Activated CD4-positive, alpha-beta T cell treated with anti-CD3 and anti-CD28 coated beads for 36 hours (primary cell): ENCODE measurements at places on chromosomes 1 and 21. TPM values are rescaled to one million over a fixed set of nuclear protein-coding genes. Genes with fewer than 3 reads are reported as not detected.

GRCh38 chr1:214447557-214447871 is 103.9 kb downstream of the PTPN14 start:
- peaks cover 49% of the 10 kb centered on the region for H3K4me1 ChIP-seq
- no peak for DNase-seq
- H3K27me3 ChIP-seq, result peaks cover 2% of the 10 kb centered on the region
- no peak overlapping the region for H3K4me3 ChIP-seq
- H3K27ac ChIP-seq, result peak overlapping the region; percentile 56

DNA sequence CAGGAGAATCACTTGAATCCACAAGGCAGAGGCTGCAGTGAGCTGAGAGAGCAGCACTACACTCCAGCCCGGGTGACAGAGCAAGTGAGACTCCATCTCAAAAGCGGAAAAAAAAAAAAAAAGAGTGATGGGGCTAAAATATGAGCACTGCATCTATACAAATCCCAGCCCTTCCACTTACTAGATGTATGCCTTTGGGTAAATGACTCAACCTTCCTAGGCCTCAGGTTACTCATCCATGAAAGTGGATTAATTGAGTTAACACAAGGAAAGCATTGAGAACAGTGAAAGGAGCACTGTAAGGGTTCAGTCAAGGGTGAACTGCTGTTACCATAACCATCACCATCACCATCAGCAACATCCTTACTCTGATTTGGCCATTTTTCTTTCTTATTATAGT is 226.4 kb upstream of the C8B start:
- H3K27me3 ChIP-seq, result peaks cover 6% of the 10 kb centered on the region
- H3K4me1 ChIP-seq, result no peaks in the 10 kb centered on the region
- no peak for DNase-seq
- H3K36me3 ChIP-seq, result no peaks in the 10 kb centered on the region

MYOM3 gene
- not detected for total RNA-seq

NENF gene
- total RNA-seq, result 34.1 TPM

DNA sequence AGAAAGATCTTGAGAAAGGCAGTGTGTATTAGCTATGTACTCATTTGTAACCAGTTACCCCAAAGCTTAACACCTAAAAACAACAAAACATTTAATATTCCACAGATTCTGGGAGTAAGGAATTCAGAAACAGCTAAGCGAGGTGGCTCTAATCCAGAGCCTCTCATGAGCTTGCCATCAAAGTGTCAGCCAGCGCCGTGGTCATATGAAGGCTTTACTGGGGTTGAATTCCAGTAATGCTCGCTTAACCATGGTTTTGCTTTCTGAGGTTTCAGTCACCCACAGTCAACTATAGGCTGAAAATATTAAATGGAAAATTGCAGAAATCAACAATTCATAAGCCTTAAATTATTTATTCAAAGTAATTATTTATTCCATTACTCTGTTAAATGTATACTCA is 101.8 kb downstream of the CLIC6 start:
- H3K4me1 ChIP-seq, result no peaks in the 10 kb centered on the region
- DNase-seq, result no peak
- H3K36me3 ChIP-seq, result no peaks in the 10 kb centered on the region
- H3K27me3 ChIP-seq, result peaks cover 6% of the 10 kb centered on the region
- no peak overlapping the region for H3K27ac ChIP-seq

GRCh38 chr21:35511696-35512162 is 462.6 kb upstream of the RUNX1 start:
- peak overlapping the region; percentile 64 for H3K27ac ChIP-seq
- H3K4me3 ChIP-seq, result no peak overlapping the region
- H3K36me3 ChIP-seq, result no peaks in the 10 kb centered on the region

DNA sequence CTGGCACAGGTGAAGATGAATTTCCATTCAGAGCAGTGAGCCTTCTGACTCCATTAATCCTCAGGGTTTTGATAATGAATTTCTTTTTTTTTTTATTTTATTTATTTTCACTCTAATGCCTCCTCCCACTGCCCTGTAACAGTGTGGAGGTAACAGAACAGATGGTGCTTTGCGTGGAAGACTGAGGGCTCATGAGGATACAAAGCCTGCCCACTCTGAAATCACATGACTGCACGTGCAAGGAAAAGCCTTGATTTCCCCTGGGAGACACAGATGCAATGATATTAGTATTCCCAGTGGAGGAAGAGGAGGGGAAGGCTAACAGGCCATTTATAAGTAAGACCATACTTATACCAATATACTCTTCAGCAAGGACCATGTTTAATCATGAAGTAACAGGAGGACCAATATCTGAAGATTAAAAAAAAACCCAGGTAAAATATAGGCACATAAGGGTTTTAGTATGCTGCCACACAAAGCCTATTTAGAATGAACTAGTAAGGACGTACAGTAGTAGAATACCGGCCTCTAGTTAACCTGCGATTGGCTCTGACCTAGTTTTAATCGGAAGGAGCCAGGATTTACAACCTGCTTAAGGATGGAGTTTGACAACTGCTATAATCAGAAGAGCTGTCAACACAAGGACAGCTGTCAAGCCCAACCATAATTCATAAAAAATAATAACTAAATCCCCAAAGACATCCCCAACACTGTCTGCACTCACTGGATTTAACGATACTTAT is 69.6 kb downstream of the LHX4 start:
- H3K27ac ChIP-seq, result no peak overlapping the region
- H3K4me1 ChIP-seq, result peaks cover 15% of the 10 kb centered on the region
- no peak overlapping the region for H3K4me3 ChIP-seq
- H3K27me3 ChIP-seq, result no peaks in the 10 kb centered on the region
- H3K36me3 ChIP-seq, result peaks cover 19% of the 10 kb centered on the region
- no peak for DNase-seq

DNA sequence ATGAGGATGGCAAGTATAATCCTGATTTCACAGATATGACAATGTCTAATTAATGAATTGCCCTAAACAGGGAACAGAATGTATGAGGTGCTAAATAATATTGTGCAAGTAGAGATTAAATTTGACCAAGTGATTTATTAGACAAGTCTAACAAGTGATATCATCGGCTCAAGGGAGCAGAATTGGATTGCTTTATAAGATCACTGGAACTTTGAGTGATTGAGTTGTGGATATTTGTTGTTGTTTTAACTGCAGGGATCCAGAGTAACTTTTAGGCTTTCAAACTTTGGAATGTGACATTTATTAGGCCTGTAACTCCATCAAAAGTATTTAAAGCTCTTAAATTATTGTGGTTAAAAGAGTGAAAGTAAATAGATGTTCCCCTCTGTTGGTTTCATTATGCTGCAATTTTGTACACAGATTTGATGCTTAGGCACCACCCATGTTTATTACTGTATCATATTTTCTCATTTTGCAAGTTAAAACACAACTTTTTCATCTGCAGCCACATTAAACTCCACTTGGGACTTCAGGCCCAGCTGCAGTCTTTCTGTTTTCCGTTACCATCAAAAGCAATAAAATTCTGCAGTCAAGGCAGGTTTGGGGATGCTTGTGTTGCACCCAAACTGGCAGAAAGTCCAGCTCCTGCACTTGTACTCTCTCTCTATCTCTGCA is 206.6 kb downstream of the HLX start:
- no peak for DNase-seq
- H3K4me3 ChIP-seq, result no peak overlapping the region
- no peaks in the 10 kb centered on the region for H3K4me1 ChIP-seq
- H3K36me3 ChIP-seq, result no peaks in the 10 kb centered on the region

MYCL gene
- total RNA-seq, result 0.16 TPM

- H3K27me3 ChIP-seq, result peaks cover 63% of the 10 kb centered on the region
- H3K27ac ChIP-seq, result no peak overlapping the region
- no peaks in the 10 kb centered on the region for H3K36me3 ChIP-seq
- H3K4me3 ChIP-seq, result peak overlapping the region; percentile 55
- peaks cover 7% of the 10 kb centered on the region for H3K4me1 ChIP-seq
Observed at GRCh38 chr1:230425252-230426091, 660 bp downstream of the PGBD5 start.

DNA sequence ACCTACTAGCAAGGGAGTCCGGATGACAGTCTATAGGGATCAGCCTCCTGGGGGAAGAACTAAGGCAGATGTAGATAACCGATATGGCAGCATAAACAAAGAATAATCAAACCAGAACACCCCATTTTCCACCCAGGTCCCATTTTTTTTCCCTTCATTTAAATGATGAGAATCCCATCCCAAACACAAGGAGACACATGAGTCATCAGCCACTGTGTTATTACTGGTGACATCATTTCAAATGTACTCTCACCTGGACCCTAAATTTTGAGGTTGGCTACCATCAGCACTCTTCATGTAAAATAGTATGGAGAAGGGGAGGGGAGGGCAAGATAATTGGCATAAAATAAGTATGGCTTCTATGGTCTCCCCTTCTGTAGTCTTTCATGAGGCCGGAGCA is 108.9 kb upstream of the GUCA2B start:
- DNase-seq, result no peak
- H3K27me3 ChIP-seq, result peaks cover 18% of the 10 kb centered on the region
- no peak overlapping the region for H3K4me3 ChIP-seq

DNA sequence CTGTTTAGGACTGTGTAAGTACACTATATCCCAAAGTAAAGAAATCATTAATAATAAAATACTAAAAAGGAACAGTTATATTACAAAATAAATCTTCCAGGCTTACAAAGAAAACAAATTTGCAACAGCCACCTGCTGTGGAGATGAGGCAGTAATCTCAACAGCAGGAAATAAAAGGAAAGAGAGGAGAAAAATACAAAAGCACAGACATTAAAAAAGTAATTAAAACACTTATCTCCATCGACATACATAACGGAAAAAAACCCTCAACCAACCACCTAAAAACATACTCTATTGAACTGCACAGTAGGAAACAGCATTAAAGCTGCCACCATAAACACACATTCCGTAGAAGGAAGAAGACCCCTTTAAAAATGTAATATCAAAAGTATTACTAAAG is 317.6 kb downstream of the DPYD start:
- no peak for DNase-seq
- no peaks in the 10 kb centered on the region for H3K27me3 ChIP-seq
- H3K4me1 ChIP-seq, result peaks cover 3% of the 10 kb centered on the region
- H3K27ac ChIP-seq, result no peak overlapping the region
- no peaks in the 10 kb centered on the region for H3K36me3 ChIP-seq

ATP1A4 gene
- not detected for total RNA-seq

GRCh38 chr1:101282314-101283038 is 45.7 kb downstream of the S1PR1 start:
- H3K27me3 ChIP-seq, result no peaks in the 10 kb centered on the region
- H3K4me3 ChIP-seq, result no peak overlapping the region
- H3K27ac ChIP-seq, result peak overlapping the region; percentile 95
- H3K4me1 ChIP-seq, result peaks cover 93% of the 10 kb centered on the region

FBXO42 gene
- total RNA-seq, result 14.3 TPM

DNA sequence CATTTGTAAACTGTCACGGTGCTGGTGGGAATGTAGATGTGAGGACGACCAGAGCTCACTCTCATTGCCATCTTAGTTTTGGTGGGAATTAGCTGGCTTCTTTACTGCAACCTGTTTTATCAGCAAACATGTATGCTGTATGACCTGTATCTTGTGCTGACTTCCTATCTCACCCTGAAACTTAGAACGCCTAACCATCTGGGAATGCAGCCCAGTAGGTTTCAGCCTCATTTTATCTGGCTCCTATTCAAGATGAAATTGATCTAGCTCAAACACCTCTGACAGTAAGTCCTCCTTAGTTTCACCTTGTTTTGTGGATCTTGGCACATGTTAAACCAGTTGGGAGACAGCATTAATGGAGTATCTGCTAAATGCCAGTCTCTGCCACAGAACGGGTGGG is 174.6 kb downstream of the HLX start:
- H3K27ac ChIP-seq, result no peak overlapping the region
- DNase-seq, result no peak
- no peak overlapping the region for H3K4me3 ChIP-seq
- peaks cover 9% of the 10 kb centered on the region for H3K27me3 ChIP-seq

KCNQ4 gene
- 0.58 TPM for total RNA-seq
